ENCODE measurements at places on chromosomes 11 and 22.

- no peak for DNase-seq
Measured at GRCh38 chr11:105226091-105226490, 86.5 kb upstream of the CARD18 start.

DNA sequence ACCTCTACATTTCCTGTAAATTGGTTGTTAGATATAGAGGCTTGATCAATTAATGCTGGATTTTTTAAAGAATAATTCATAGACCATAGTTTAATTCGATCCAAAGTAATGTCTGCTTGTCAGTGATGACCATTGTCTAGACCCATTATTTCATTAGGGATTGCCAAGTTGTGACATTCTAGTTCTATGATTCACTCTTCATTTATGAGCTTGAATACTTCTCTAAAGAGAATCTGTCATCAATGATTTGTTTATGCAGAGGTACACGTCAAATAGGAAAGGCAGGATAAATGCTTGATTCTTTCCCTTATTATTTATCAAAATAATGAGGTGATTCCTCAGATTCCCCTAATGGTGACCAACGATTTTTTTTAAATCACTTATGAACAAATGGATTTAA lies 24.0 kb upstream of the ROBO3 start:
- DNase-seq = no peak

DNA sequence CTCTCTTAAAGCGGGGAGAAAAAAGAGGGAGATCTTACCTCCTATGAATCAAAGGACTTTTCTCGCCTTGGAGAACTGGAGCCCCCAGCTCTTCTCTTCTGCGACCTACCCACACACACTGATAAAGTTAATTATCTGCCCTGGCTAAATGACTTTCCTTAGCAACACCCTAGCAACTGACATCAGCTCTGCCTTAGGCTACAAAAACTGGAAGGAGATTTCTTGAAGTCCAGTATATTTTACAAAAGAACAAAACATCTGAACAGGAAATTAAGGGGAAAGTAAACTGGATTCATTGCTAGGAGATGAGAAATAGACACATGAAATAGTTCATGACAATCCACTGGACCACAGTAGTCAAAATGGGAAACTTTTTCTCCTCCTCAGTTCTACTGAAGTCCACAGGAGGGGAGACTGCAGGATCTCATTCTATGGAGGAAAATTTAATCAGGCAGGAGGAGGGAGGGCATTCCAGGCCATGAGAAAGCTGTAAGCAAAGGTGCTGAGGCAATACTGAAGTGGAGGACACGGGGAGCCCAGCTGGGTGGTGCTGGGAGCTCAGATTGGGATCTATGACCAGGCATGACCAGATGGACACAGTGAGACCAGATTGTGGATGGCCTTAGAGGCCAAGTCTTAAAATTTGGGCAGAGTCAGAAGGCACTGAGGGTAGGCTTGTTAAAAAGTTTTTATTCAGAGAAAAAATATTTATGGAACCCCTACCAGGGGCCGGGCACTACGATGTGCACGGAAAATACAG lies 3.7 kb upstream of the SPON1 start:
- no peak for DNase-seq

DNA sequence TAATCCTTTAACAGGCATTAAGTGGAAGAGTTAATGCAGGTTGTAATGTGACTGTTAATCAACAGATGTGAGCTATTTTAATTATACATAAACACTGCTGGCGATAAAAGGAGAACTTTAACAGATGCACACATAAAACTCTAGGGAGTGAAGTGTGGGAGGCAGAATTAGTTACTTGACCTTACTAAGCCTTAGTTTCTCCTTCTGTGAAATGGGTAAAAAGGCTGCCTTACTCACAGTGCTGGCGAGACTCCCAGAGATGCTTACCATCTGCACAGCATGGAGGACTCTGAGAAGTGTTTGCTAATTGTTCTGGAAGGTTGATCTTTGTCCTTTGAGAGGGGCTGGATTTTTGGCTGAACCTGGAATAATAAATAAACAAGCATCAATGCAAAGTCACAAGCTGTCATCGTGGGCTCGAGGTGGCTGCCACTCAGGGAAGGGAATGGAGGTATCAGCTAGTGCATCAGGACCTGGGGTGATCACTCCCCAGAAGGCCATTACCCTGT lies 58.6 kb upstream of the MPEG1 start:
- no peak for DNase-seq

DNA sequence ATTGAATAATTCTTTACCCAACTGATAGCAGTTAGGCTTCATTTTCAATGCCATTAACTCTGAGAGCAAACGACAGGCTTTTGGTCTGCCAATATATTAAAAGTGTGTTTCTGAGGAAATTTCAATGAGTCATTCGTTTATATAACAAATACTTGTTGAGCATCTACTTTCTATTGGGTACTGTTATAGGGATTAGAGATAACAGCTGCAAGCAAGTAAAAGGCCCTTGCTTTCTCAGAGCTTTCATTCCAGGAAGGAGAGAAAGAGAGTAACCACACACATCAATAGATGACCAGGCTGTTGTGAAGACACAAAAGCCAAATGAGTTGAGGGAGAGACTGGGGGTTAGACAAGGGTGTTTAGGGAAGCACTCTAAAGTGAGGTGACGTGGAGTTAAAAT lies 35.7 kb downstream of the CD44 start:
- no peak for DNase-seq

DNA sequence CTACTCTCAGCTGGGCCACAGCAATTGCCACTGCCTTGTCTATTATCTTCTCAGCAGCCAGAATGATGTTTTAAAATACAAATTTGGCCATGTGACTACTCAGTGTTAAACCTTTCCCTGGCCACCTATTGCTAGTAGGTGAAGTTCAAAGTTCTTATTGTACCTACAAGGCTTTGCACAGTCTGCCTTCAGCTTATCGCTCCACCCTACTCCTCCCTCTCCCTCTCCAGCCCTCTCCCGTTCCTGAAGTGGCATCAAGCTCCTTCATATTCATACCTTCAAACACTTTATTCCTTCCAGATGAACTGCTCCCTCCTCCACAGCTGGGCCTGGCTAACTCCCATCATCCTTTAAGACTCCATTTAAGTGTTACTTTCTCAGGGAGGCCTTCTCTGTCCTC lies 37.3 kb downstream of the OR10A6 start:
- no peak for DNase-seq

GRCh38 chr11:58965246-58965985 lies 26.1 kb downstream of the GLYATL1 start:
- DNase-seq = no peak
